ENCODE measurements at places on chromosomes 6 and 20.

GRCh38 chr6:9100869-9101580, 665.7 kb upstream of the SLC35B3 start:
- DNase-seq = no peak

DNA sequence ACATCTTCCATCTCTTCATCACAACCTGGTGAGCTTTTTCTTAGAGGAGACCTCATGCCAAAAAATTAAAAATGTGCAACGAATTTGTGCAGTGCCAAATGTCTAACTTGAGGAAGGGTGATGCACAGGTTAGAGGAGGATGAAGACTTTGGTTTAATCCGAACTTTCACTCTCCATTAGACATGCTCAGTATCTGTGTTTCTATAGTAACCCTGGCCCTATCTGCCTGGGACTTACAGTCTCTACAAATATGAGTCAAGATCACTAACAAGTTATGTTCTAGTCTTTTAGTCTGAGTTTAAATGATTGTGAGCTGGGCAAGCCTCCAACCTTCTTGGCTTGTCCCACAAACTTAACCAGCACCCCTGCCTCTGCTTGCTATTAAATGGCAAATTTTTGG, 377.0 kb downstream of the BMP2 start:
- peak; percentile 10 for DNase-seq

- DNase-seq = no peak
Measured at GRCh38 chr6:107780226-107780625, 43.9 kb downstream of the SCML4 start.

GRCh38 chr6:63571361-63572043, 778 bp upstream of the LOC128125822 start:
- DNase-seq = peak; percentile 80

GRCh38 chr20:10360878-10361277, 73.1 kb downstream of the MKKS start:
- DNase-seq = no peak

DNA sequence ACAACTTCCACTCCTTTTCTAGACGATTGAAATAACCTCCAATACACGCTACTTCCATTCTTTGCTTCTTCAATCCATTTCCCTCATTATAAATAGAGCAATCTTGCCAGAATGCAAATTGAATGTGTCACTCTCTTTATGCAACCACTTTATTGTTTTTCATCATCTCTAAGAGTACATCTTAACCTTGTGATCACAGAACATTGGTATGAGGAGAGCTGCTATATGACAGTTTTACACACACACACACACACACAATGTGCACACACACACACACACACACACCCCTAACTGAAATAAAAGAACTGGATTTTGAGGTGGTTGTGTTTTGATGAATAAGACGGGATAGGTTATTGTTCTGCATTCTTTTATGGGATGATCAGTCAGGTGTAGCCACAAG, 187.0 kb downstream of the HDGFL1 start:
- no peak for DNase-seq

- DNase-seq = peak; percentile 19
Measured at GRCh38 chr6:43355862-43356590, 13.4 kb downstream of the ZNF318 start.

DNA sequence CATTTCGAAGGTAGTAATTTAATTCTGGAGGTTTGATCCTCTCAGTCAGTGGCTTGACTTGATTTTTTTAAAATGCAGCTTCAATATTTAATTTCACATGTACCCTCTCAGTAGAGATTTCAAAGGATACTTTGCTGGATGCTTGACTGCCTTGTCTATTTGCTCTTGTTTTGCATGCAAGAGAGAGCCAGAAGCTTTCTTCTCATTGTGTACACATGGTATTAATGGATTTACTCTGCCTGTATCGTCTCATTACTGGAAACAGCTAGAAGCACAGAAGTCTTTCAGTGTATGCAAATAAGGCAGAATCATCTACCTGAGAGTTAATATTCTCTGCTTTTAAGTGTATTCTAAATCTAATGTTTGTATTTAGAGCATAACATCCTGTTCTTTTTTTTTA, 84.3 kb upstream of the FOXO3 start:
- no peak for DNase-seq

GRCh38 chr20:14892782-14893181, 555.4 kb upstream of the FLRT3 start:
- no peak for DNase-seq

DNA sequence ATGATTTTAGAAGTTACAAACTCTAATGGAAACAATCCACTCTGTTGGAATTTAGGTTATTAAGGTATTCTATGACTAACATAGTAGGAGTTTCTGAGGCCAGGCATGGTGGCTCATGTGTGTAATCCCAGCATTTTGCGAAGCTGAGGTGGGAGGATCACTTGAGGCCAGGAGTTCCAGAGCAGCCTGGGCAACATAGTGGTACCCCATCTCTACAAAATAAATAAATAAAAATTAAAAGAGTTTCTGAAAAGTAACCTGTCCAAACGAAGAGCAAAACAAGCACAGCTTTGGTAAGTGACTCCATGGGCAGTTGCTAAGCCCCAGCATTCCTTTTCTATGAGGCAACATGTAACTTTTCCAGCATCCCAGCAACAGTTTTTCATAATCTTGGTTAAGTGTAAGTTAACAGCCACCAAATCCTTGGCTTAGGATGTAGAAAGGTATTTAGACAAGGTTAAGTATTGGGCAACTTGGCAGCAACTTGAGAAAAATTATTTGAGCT, 86.3 kb downstream of the SOX4 start:
- peak; percentile 83 for DNase-seq

GRCh38 chr6:142823256-142823902, 121.6 kb downstream of the HIVEP2 start:
- no peak for DNase-seq

- no peak for DNase-seq
Measured at GRCh38 chr6:118886641-118887040, 7.3 kb upstream of the ASF1A start.

DNA sequence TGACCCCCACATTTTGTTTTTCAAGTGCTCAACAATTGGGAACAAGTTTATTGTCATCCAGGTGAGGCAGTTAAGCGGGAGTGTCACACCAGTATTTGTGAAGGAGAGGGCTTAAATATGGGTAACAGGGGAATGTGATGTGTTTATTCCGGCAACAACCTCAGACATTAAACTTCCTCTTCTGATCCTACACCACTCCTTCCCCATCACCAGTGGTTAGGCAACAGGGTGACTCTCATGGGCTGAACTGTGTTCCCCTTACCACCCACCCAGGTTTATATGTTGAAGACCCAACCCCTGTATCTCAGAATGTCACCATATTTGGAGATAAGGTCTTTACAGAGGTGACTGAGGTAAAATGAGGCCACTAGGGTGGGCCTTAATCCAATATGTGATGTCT, 52.1 kb upstream of the RNF182 start:
- no peak for DNase-seq

DNA sequence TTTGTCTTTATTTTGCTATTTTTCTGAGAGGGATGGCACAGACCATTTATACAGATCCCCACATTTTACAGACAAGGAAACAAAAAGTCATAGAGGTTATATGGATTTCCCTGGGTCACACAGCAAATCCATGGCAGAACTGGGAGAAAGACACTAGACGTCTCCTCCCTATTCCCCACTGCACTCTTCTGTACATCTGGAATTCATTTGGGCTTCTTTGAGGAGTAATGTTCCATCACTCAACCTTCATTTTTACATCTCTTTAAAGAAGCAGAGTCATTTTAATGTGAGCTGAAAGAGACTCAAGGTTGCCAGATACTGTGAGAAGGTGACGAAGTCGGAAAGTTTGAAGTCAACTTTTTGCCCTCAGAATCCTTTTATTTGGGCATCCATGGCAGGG, 207.3 kb downstream of the OTOR start:
- no peak for DNase-seq

DNA sequence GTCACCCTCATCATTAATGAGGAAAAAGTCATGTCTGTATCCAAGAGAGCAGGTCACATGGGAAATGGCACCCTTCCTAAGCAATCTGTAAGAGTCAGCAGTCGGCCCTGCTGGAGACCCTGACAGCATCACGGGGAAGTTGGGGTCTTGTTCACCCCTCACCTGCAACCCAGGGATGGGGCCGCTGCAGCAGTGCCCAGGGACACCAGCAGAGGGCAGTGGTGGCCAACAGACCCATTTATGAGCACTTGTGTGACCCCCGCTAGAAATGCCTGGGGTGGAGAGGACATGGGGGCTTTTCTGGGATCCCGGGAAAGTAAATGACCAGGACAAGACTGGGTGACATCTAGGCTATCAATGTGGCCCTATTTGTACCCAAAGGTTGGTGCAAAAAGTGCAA, 35.9 kb downstream of the ANKRD60 start:
- no peak for DNase-seq

DNA sequence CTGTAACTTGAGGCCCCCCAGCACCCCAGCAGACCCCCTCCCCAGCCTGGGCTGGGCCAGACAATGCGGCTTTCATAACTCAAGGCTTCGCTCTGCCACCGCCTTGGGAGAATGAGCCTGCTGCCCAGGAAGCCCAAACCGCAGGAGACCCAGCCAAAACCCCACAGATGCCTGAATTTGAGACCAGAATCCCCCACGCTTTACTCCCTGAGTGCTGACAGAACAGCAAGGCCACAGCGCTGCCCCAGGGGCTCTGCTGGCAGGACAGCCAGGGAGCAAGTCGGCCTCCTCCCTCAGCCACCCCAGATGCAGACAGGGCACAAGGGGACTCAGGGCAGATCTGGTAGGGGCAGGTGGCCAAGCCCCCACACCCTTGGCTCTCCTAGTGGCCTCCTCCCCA, 2.2 kb downstream of the MDFI start:
- DNase-seq = no peak

- no peak for DNase-seq
Measured at GRCh38 chr6:105292689-105293339, 110.1 kb downstream of the PREP start.

- no peak for DNase-seq
Measured at GRCh38 chr6:165632194-165632593, 30.8 kb downstream of the PDE10A start.

DNA sequence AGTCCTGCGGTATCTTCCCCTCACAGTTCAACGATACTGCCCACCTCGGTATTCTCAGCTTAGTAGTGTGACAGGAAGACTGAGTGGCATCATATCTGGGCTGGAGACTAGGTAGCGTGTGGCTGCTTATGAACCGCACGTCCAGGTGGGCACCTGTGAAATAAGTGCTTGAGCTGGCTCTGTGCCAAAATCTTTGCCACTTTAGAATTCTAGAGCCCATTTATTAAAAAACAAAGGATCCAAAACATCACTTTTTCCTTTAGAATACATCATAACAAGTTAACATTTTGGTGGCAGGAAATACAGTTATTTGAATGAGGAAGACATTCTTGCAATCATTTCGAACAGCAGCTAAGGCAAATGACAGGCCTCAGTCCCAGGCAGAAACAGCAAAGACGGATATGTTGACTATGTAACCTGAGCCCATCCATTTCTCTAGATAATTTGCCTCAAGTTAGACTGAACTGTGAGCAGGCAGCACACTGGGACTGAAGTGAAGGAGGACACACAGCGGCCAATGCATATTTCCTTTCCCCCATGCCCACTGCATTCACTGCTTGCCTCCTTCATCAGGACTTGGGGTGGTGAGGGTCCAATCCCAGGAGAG, 136.6 kb downstream of the GMDS start:
- no peak for DNase-seq
